GM23248 (cell line): ENCODE measurements at places on chromosomes 12 and 14. TPM values are rescaled to one million over a fixed set of nuclear protein-coding genes. Genes with fewer than 3 reads are reported as not detected.
A peak's percentile ranks its signal among the peaks of the same experiment; 100 is the strongest.

GRCh38 chr14:79293482-79294177, 917.7 kb downstream of the DIO2 start:
- no peak for DNase-seq

DNA sequence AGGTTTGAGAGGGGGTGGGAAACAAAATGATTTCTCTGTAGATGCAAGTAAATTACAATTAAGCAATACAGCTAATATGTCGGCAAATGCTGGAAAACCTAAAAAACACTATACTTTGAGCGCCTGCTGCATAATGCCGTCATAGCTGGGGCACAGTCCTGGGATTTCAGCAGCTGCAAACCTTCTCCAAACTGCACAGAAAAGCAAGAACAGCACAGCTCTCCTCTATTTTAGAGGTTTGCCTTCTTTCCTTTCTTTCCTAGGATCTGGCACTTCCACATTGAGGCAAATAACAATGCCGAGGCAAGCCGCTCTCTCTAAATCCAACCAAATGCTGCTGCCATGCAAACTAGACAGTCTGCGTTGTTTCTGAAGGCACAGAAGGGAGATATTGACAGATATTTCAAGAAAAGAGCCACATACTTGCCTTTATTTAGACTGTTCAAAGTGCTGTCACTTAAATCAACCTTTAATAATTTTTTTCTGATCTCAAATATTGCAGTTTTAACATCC, 287.1 kb upstream of the G2E3 start:
- no peak for DNase-seq

Gene ACRBP
- total RNA-seq = not detected in 2 replicates

Gene TAS2R7
- not detected in 2 replicates for total RNA-seq

DNA sequence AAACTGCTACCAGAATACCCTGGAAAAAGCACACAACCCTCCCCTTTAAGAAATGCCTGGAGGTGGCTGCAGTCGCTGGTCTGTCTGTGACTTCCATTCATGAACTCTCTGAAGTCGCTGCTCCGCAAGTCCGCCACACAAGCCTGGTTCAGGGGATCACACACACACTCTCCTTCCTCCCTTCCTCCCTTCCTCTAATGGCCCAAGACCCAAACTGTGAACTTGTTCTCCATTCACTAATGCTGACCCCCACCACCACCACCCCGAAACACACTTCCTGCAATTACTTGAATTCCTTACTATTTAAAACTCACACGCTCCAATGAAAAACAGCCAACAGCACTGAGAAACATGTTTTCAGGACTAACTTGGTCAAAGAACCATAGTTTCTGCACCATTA, 1.0 kb upstream of the LMO3 start:
- DNase-seq = no peak

- DNase-seq = peak; percentile 82
These were observed at the start of gene IRAK3 for GRCh38 chr12:66188584-66189485. IRAK3 (plus strand) TSS chr12:66189214; CDS start chr12:66189300, 86 bp downstream.

DNA sequence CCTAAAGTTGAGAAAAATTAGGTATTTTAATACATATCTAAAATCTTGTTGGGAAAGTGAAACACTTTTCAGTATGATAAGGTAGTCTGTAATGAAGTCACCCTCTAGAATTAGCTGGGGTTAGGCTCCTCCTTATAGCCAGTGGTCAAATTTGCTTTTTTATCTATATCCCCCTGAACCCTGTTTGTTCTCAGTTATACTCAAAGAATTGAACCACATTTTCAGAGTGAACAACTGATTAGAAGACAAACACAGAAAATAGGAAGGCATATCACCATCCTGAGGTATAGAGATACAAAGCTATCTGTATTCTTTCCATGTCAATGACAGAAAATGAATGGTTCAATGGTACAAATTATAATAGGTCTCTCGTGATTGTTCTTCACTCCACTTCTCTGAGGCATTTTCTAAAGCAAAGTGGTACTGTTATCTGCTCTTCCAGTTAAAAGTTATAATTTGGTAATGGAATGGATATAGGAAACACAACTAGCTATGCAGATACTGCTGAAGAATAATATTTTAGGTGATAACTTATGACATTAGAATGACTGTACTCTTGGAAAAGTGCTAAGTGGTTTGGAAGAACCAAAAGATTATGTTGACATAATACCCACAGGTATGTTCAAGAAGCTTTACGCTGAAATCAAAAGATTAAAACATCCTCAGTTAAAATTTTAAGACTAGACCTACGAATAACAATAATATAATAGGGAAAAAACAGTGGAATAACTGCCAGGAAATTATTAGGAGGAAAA, 27.6 kb downstream of the WASHC3 start:
- DNase-seq = peak; percentile 68

GRCh38 chr14:55454264-55455002, 14.0 kb upstream of the TBPL2 start:
- DNase-seq = peak; percentile 64

DNA sequence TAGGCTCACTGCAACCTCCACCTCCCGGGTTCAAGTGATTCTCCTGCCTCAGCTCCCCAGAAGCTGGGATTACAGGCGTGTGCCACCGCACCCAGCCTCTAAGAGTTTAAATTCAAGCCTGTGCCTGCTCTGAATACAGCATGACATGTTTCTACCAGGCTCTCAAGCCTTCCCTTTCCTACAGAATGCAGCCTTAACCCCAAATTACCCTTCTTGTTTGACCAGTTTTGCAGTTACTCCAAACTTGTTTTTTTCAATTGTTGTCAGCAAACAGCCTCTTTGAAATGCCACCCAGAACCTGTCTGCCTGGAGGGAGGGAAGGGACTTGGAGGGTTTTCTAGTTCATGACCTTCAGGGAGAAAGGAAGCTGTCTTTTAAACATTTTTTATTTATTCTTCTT, 15.4 kb downstream of the GLTP start:
- no peak for DNase-seq

Gene VRTN
- not detected in 2 replicates for total RNA-seq

Gene PTPN6
- not detected in 2 replicates for total RNA-seq

DNA sequence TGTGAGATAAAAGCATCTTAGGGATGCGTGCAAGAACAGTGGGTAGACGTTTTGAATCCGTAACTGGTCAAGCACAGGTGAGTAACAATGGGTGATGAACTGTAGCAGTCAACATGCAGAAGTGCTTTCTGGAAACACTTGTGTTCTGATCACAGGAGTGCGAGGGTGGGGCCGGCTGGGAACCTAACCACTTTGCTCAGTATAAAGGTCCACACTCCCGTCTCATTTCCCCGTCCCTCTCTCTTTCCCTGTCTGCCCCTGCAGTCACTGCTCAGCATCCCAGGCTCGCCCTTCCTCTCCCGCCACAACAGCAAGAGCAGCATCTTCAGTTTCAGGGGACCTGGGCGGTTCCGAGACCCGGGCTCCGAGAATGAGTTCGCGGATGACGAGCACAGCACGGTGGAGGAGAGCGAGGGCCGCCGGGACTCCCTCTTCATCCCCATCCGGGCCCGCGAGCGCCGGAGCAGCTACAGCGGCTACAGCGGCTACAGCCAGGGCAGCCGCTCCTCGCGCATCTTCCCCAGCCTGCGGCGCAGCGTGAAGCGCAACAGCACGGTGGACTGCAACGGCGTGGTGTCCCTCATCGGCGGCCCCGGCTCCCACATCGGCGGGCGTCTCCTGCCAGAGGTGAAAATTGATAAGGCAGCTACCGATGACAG, 127.1 kb downstream of the FIGNL2 start:
- no peak for DNase-seq

- no peak for DNase-seq
These were observed 8.4 kb downstream of the PITPNM2 start for GRCh38 chr12:123142518-123142840.

DNA sequence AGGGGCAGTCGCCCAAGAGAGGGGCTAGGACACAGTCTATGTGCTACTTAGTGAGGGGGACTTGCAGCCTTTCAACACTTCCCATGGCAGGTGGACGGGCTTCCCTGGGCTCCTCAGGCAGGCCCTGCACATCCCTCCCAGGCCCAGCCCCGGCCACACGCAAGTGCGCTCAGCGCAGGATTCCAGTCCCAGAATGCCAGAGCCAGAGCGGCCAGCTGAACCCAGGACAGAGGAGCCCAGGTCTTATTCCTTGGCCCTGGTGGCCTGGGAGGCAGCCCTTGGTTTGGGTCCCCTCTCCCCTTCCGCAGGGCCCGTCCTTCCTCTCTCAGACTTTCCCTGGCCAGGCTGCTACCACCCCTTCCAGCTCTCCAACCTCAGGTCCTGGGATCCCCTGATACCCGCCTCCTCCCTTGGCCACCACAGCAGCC, 12.0 kb downstream of the DLK1 start:
- DNase-seq = no peak

Gene DAO
- total RNA-seq = not detected in 2 replicates

Gene GLS2
- not detected in 2 replicates for total RNA-seq

GRCh38 chr12:67091204-67091603, 178.0 kb upstream of the CAND1 start:
- DNase-seq = no peak

GRCh38 chr12:71063087-71063486, 94.7 kb downstream of the TSPAN8 start:
- DNase-seq = no peak

- DNase-seq = no peak
These were observed 48.8 kb upstream of the CHST11 start for GRCh38 chr12:104407922-104408321.

DNA sequence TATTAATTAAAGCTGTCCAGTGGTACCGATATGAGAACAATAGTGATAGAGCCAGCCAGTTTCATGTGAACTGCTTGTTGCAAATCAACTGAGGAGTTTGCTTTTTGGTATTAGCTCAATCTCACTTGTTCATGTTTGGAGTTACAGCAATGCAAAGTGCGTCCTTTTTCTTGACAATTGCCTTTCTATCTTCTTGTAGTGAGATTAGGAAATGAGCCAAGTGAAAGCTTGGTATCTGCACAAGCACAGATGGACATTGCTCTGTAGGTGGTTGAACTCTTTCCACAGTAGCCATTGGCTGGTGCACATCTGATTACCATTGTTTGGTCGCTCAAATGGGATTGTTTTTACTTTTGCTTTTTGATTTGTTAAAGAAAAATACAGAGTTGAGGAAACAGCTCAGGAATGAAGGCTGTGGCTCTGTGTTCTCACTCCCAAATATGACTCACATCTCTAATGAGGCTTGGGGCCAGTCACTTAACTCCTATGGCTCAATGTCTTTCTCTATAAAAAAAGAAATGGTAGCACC, 241.4 kb downstream of the BMP4 start:
- peak; percentile 59 for DNase-seq

GRCh38 chr14:103941462-103941861, 867 bp downstream of the RD3L start:
- DNase-seq = no peak

Gene PCED1B
- 2.9 and 3.5 TPM in 2 replicates for total RNA-seq

- DNase-seq = peak; percentile 73
These were observed 12.7 kb upstream of the WDR89 start for GRCh38 chr14:63654346-63654745.

- no peak for DNase-seq
These were observed 235.2 kb upstream of the TMPO start for GRCh38 chr12:98280152-98280551.

Gene OAS3
- total RNA-seq = 0.22 and 0.38 TPM in 2 replicates

DNA sequence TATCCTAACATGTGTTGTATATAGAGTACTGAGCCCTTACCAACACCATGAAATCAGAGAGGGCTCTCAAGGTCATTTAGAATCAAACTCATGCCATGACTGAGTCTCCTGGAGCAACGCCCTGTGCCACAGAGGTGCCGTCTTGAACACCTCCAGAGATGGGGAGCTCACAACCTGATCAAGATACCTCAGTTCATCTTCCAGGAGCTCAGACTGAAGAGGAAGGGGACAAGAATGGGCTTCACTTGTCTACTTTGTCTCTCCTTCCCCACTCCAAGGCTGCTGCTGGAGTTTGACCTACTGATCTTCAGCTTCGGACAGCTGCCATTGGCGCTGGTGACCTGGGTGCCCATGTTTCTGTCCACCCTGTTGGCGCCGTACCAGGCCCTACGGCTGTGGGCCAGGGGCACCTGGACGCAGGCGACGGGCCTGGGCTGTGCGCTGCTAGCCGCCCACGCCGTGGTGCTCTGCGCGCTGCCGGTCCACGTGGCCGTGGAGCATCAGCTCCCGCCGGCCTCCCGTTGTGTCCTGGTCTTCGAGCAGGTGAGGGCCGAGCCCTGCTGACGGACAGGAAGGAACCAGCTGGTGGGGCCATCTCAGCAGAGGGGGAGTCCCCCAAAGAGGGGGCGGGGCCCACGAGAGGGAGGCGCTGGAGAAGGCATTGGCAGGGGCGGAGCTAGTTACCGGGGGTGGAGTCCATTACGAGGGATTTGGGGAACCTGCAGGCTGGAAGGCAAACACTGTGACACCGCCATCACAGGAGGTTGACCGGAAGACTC, 12.0 kb downstream of the SOAT2 start:
- DNase-seq = no peak

- DNase-seq = no peak
These were observed 308.6 kb downstream of the CCDC91 start for GRCh38 chr12:28498850-28499249.

DNA sequence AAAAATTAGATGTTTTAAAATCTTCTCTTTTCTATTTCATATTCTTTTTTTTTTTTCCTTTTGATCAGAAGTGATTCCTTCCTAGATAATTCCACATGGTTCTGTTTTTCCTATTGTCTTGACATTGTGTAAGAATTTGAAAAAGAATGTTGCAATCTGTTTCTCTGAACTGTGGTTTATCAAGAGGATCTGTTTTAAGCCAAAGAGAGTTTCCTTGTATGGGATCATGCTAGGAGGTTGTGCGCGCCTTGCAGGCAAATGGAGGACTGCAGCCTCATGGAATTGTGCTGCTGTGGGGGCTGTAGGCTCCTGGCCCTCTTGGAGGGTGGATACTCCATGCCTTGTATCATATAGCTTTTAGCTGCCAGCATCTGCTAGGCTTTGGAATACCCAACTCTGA, 43.3 kb upstream of the MBIP start:
- DNase-seq = peak; percentile 8

- no peak for DNase-seq
These were observed 19.9 kb upstream of the CEP170B start for GRCh38 chr14:104845033-104845666.

- DNase-seq = peak; percentile 69
These were observed 8.1 kb upstream of the STX2 start for GRCh38 chr12:130847112-130847511.

Gene FAM222A
- 0.89 and 0.97 TPM in 2 replicates for total RNA-seq

DNA sequence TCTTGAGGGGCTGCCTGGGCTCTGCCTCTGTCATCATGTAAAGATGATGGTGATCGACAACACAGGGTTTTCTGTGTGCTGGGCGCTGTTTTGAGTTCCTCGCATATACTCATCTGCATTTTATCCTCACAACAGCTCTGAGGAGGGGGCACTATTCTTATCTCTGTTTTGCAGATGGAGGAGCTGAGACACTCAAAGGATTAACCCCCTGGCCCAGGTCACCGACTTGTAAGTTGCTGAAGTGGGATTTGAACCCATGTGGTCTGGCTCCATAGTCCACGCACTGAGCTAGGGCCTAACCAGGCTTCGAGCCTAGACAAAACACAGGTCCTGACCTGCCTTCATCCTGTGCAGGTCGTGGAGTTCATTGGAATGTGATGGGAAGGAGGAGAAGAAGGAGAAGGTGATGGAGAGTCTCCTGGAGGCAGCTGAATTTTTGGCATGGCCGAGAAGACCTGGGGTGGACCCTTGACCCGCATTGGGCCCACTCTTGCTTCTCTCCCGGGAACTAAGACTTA, 140.0 kb downstream of the ASCL4 start:
- no peak for DNase-seq

- no peak for DNase-seq
These were observed 116.6 kb upstream of the BCL2L14 start for GRCh38 chr12:11954181-11954580.

Gene KRT74
- total RNA-seq = not detected in 2 replicates

GRCh38 chr14:72638021-72638420, 255.9 kb downstream of the DPF3 start:
- peak; percentile 95 for DNase-seq

Gene KRT7
- 5.7 and 11.0 TPM in 2 replicates for total RNA-seq

Gene MED13L
- total RNA-seq = 88.7 and 187 TPM in 2 replicates

- peak; percentile 1 for DNase-seq
These were observed 18.6 kb upstream of the GALNT8 start for GRCh38 chr12:4701395-4702190.
